ENCODE measurements at places on chromosomes 1 and 21.

DNA sequence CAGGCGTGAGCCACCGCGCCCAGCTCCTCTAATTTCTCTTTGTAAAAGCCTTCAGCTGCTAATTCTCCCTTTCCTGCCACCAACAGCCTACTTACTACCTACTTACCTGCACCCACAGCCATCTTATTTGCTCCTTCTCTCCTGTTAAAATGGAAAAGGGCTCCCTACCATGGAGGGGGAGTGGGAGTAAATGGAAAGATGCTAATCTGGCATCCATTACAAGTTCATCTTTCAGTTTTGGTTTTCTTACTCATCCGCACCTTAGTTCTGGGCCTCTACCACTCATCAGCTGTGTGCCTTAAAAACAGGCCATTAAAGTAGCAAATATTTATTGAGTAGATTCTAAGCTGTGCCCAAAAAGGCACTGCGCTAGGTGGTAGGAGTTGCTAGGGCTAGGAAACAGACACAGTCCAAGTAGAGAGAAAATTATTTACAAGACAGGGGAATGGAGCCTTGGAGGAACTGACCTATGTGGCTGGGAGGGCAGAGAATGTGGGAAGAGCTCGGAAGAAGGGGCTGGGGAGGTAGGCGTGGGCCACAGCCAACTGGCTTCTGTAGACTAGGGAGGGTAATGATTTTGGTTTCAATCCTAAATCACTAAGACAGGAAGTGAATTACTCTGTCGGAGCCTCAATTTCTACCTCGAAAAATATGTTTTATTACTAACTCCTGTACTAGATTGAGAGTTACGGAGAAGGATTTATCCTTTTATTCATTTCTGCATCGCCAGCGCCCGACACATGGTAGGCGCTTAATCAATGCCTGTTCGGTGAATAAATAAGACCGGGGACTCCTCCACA is 685 bp upstream of the DDI2 start:
- DNase-seq: no peak

DNA sequence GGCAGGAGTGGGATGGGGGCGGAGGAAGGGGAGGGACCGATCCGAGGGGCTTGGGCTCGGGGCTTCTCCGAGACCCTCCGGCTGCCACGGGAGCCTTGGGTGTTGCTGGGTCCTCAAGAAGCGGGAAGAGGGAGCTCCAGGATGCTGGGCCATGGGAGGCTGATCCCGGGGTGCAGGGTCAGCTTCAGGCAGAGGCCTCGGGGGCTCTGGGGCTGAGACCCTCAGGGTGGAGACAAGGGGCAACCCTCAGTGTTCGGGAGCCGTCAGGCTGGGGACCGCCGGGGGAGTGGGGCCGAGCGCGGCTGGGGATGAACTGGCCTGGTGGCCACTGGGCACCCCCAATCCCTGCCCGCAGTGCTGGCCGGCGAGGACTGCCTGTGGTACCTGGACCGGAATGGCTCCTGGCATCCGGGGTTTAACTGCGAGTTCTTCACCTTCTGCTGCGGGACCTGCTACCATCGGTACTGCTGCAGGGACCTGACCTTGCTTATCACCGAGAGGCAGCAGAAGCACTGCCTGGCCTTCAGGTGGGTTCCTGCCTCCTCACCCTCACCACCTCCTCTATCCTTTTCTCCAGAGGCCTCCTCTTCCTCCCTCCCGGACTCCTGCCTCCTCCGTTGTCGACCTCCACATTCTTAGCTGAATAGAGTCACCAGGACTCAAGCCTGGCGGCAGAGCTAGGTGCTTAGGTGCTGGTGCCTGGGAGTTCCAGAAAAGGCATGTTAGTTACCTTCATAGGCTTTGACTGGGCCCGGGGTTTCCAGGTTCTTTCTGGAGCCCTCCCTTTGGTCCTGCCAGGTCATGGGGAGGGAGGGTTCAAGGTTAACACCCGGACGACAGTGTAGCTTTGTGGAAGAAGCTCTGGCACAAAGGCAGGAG is 631 bp downstream of the SHISA4 start:
- no peak for DNase-seq

GRCh38 chr1:182785181-182785580 is 4.4 kb upstream of the NPL start:
- DNase-seq: no peak

DNA sequence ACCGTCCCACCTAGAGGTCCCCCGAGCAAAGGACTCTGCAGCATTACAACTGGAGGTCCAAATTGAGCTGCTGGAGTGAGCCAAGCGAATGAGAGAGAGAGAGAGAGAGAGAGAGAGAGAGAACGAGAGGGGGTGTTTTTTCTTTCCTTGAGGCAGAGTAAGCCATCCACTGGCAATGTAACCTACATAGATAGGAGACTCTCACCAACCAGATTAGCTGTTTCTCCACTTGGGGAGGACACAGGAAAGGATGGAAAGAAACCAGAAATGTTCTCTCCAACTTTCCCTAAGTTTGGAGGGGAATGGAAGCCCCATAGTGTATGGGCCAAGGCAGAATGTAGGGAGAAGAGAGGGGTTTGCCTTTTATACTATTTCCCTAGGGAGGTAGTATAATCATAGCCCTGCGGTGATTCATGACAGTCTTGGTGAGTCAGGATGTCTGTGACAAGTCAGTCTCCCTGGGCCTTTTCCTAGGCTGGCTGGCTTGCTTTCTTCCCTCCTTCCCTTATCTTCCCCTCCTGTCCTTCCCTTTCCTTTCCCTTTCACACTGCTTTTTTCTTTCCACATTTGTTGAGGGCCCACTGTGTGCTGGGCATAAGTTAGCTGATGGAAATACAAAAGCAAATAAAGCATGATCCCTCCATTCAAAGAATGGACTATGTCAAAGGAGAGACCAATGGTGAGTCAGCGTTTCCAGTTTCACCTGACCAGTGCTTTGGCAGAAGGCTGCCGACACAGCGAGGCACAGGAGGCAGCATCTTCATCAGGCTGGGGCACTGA is 7.1 kb downstream of the FNDC7 start:
- no peak for DNase-seq

DNA sequence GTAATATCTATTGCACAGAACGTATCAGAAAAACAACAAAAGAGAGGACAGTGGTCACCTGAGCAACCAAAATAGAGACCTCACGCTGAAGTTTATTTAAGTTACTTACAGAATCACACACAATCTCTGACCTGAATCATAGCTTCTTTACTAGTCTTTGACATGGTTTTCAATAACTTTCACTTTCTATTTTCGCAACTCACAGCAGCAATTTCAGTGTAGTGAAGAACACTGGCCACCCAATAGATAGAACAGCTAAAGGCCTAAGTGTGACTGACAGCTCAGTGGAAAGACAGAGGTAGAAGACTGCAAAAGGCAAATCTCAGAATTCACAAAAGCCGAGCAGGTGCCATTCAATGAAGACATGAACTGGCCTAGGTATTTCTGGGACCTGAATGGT is 435.6 kb upstream of the CHRM3 start:
- DNase-seq: no peak

DNA sequence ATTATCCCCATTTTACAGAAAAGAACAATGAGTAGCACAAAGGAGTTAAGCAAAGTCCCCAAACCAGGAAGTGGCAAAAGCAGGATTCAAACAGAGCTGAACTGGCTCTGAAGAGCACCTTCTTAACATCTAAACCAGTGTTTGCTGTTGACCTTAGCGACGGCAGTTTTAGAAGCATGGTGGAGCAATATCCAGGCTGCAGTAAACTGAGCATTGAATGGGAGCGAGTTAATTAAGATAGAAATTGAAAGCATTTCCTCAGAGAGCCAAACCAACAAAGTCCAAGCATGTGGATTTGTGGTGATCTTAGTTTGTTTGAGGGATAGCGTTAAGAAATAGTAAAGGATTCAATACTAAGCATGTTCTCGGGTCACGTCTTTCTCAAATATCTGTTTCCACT is 13.4 kb upstream of the ZNF281 start:
- DNase-seq: no peak

DNA sequence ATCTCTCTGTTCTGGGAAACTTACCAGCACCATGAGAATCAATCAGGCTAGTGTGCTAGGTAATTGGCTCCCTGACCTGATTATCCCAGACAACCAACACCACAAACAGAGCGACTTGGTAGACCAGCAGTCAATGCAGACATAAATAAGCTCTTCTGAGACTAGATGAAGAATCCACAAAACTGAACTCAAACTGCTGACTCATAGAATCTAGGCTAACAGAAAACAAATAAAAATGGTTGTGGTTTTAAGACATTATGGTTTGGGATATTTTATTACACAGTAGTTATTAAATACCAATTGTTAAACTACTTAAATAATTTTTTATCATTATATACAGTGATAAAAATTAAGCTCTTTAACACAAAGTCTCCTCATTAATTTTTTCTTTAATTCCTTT is 535.7 kb downstream of the COL11A1 start:
- no peak for DNase-seq

DNA sequence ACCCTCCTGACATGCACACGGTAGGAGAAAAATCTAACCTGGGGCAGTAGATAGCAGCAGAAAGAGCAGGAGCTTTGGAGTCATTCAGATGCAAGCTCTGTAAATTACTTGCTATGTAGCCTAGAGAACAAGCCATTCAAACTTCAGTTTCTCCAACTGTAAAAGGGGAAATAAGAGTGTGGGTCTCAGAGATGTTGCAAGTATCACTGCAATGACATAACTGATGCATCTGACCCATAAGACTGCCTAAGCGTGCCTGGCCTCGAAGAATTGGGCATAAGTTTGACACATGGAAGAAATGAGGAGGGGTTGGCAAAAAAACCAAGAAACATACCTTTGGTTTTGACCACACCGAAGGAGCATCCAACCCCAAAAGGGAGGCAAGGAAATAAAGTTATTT is 5.2 kb downstream of the AK2 start:
- DNase-seq: no peak

DNA sequence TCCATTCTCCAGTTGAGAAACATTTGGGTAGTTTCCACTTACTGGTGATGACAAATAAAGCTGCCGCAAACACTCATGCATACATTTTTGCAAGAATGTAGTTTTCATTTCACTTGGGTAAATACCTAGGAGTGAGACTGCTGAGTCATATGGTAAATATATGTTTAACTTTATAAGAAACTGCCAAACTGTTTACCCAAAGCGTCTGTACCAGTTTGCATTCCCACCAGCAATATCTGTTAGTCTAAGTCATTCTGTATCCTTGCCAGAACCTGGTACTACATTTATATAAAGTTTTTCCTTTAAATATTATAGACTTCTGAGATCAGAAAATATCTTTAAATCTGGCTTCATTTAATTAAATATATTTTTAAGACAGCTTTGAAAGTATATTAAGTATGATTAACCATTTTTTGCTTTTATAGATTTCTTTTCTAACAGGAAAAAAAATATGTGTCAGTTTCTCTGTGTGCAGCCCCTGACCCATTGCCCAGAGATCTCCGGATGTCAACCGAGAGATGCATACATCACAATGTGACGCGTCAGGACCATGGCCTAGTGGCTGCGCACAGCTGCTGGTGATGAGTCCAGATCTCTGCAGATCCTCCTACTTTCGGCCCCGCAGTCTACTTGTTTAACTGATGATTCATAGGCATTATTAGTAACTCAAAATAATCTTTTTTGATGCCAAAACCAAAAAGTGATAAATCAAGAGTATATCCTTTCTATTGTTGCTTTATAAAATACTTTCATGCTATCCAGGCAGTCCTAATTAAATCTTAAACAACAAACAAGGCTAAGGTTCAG is 227.1 kb upstream of the MAP1LC3C start:
- DNase-seq: no peak

GRCh38 chr1:15771836-15772515 is 13.4 kb downstream of the FBLIM1 start:
- no peak for DNase-seq

DNA sequence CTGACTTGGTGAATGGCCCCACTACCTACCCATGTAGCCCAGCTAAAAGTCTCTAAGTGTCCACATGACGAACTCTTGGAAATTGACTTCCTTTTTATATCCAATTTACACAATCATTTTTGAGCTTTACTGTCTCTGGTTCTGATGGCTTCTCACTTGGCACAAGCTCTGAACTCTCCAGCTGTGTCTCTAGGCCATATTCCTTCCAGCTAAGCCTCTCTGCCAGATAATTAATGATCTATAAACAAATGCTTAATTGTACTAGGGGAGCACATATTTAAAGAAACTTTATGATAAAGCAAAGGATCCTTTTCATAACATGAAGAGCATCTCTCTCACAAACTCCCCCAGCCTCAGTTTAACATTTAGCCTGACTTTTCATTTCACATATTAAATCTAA is 16.3 kb upstream of the BEND5 start:
- DNase-seq: no peak
